ENCODE measurements at places on chromosomes 7 and 10.

- peak; percentile 38 for DNase-seq
These were observed 179.2 kb upstream of the MBL2 start for GRCh38 chr10:52951824-52952223.

DNA sequence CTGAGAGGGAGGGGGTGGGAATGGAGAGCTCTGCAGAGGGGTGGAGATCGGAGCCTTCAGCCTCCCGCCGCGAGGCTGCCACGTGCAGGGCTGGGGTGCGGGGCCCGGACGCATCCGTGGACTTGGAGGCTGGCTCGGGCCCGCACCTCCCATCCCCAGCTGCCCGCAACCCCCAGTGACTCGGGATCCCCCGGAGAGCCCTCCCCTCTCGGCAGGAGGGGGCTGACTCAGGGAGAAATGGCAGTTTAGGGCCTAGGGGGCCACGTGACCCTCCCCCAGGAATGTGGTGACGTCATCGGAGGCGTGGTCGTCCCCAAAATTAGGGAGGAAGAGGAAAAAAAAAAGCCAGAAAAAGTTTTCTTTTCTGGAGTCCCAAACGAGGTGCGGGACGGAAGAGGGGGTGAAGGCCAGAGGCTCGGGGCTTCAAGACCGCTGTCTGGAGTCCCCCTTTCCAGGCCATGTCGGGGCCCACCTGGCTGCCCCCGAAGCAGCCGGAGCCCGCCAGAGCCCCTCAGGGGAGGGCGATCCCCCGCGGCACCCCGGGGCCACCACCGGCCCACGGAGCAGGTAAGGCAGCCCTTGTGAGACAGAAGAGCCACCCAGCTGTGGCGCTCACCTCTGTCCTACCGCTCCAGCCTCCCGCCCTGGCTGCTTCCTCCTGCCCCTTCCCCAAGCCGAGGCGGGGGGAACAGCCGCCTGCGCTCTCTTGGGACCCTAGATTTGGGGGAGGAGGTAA, at the start of gene TRIP6:
Gene TRIP6 (plus strand): TSS at position 348 of the 736 bp plus-strand sequence. CDS start 111 bp downstream, at position 459.
- peak; percentile 89 for DNase-seq

- no peak for DNase-seq
These were observed 164.8 kb upstream of the STEAP1 start for GRCh38 chr7:89989454-89989853.

- no peak for DNase-seq
These were observed 34.8 kb upstream of the OSBPL3 start for GRCh38 chr7:25014756-25015155.

DNA sequence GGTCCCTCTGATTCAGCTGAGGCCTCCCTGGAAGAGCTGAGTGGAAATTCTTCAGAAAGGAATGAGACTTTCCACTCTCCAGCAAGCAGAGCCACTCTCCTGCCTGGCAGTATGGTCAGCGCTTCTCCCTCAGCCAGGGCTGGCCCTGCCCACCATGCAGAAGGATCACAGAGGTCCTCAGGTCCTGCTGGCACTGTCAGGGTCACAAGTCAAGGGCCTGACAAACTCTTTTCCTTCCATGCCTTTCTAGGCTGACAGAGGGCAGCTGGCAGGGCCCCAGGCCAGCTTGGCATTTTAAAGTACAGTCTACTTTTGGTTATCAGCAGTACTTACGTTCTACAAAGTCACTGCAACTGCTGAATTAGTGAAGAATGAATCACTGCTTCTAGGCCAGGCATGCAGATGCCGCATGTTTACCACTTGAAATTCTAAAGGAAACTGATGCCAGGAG, 119.3 kb upstream of the FRMD4A start:
- DNase-seq = peak; percentile 15

DNA sequence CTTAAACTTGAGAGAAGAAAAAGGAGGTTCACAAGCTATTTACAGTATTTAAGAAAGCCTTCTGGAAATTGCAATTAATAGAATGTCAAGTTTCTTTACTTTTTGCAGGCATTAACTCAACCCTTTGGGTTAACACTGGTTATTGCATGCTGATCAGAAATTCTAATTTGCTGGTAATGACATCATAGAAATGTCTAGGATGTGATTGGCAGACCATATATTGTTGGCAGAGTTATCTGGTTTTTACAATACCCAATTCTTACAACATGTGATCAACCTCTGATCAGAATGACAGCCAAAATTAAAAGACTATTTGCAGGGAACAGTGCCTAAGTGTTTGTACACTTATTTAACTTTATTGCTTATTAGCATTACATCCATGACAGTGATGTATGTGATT, 1.6 kb upstream of the CASD1 start:
- DNase-seq = no peak

DNA sequence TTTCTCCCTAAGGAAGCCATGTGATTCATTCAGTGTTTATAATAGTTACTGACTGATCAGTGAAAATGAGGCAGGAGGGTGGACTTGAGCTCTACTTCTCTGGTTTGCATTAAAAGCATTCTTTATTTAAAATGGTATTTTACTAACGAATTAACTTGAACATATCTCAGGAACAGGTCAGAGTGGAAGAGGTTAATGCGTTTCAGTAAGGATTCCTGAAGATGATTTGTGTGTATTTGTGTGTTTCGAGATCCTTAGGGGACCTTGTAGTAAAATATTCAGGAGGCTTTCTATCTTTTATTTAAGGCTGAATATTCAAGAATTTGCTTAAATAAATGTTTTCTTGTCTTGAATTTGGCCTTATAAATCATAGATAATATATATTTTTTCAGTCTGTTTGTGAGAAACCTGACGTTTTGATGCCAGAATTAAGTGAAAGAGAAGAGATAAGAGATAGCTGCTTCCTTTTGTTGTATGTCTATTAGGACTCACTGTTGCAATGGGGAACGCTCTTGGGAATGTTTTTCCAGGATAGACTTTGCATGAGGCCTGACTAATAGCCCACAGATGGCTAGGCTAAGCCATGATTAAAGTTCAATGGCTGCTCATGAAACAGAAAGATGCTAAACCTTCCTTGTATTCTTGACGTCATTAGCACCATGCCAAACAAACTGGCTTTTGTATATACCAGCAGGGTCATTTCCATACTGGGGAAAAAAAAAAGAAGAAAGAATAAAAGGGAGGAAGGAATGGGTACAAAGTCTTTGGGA, 93.8 kb upstream of the MTPN start:
- no peak for DNase-seq

DNA sequence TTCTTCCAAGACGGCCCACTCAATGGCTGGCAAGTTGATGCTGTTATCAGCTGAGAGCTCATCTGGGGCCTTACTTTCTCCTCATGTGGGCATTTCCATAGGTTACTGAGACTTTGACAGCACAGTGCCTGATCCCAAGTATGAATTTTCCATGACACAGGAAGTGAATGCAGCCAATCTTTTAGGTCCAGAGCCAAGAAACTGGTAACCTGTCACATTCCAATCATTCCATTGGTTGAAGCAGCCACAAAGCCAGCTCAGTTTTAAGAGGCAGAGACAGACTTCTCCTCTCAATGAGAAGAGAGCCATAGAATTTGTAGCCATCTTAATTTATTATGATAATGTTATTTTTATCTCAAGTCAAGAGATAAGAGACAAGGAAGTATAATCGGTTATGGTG, 775.5 kb downstream of the CNTNAP2 start:
- DNase-seq = no peak
